Glutamatergic neuron (in vitro differentiated cells): ENCODE measurements at places on chromosomes 4 and X. TPM values are rescaled to one million over a fixed set of nuclear protein-coding genes. Genes with fewer than 3 reads are reported as not detected.

DNAAF6 gene
- not detected for total RNA-seq

AFF1 gene
- 42.5 TPM for total RNA-seq

PAGE4 gene
- total RNA-seq: not detected

GIMD1 gene
- total RNA-seq: not detected

RRH gene
- 0.29 TPM for total RNA-seq

SOWAHD gene
- not detected for total RNA-seq

CYSLTR1 gene
- 0.25 TPM for total RNA-seq

MAGEB2 gene
- not detected for total RNA-seq

GAGE2A gene
- not detected for total RNA-seq

PLRG1 gene
- 79.7 TPM for total RNA-seq

USP51 gene
- 2.7 TPM for total RNA-seq
